GM18507 (cell line): ENCODE measurements at places on chromosomes 6 and 20.

GRCh38 chr6:57294862-57295445 lies 22.5 kb upstream of the PRIM2 start:
- no peak for DNase-seq

- DNase-seq, result no peak
Observed at GRCh38 chr6:81105998-81106397, 646.5 kb downstream of the TENT5A start.

DNA sequence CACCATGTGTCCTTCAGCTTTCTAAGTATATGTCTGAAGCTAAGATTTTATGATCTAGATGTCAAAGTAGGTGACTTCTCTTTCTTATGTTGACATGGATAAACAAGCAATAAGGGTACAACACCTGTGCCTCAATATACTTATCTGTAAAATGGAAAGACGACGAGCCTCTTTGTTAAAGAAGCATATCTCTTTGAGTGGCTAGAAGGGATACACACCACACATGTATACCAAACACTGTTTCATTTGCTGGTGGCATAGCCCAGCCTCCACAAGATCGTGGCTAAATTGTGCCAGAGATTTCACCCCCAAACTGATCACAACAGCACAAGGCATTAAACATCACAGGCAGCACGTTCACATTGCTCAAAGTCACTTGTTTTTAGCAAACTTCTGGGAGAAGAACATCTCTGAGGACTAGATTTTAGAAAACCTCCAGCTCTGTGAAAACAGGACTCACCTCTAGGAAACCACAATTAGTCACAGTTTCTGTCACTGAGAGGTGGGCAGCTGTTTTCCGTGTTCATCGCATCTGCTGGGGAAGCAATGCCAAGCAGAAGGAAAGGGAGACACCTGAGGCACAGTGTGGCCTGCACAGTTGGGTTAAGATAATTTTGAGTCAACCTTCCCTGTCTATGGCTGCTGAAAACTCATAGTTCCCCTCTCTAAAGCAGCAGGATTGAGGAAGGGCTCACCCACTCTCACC lies 263.0 kb upstream of the PLCB4 start:
- DNase-seq, result no peak

GRCh38 chr20:6616421-6616820 lies 151.1 kb upstream of the BMP2 start:
- no peak for DNase-seq

DNA sequence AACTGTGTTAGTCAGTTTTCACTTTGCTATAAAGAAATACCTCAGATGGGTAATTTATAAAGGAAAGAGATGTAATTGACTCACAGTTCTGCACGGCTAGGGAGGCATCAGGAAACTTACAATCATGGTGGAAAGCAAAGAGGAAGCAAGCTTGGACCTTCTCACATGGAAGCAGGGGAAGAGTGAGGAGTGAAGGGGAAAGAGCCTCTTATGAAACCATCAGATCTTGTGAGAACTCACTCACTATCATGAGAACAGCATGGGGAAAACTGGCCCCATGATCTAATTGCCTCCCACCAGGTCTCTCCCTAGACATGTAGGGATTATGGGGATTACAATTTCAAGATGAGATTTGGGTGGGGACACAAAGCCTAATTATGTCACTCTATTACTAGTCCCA lies 41.3 kb upstream of the PLAGL1 start:
- DNase-seq, result no peak

- DNase-seq, result no peak
Observed at GRCh38 chr20:11791835-11792567, 125.7 kb upstream of the BTBD3 start.

GRCh38 chr6:28082939-28083338 lies 2.6 kb downstream of the ZNF165 start:
- DNase-seq, result no peak

- no peak for DNase-seq
Observed at GRCh38 chr6:108363113-108363512, 68.3 kb downstream of the AFG1L start.

GRCh38 chr20:62019144-62019805 lies 46.4 kb downstream of the TAF4 start:
- DNase-seq, result no peak

DNA sequence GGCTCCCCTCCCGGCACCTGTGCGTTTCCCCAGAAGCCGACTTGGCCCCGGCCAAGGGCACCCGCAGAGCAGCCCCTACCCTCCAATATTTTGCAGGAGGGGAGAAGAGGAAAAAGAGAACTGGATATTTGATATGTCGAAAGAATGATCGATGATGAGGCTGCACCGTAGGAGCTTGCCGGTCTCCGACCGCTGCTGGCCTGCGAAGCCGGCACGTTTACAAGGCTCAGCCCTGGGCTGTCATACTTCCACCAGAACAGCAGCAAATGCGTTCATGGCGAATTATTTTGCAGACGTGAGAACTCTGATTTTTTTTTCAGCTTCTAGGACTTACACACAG lies 296.7 kb downstream of the TFAP2C start:
- DNase-seq, result no peak

DNA sequence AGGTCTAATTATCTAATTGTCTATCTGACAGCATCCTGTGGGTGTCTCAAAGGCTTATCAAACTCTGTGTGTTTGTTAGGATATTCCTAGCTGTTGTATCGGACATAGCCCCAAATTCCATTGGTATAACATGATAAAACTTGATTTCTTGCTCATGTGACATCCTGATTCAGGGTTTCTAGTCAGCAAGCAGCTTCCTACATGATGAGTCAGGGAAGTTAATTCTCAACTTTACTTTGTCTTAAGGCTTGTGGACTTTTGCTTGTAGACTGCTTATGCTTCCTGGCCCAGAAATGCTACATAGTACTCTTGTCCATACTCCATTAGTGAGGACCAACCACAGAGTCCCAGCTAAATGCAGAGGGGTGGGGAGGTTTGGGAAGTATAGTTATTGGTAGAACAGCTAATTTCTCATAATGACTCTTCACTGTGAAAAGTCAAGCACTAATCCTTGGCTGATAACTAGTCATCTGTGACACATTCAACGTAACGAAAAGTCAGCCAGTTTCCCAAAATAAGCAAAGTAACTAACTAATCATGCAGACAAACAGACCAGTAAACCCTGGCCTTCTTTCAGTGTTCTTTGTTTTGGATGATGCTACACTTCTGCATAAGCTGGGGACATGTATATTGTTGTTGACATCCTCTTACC lies 25.8 kb downstream of the NKAIN2 start:
- no peak for DNase-seq

DNA sequence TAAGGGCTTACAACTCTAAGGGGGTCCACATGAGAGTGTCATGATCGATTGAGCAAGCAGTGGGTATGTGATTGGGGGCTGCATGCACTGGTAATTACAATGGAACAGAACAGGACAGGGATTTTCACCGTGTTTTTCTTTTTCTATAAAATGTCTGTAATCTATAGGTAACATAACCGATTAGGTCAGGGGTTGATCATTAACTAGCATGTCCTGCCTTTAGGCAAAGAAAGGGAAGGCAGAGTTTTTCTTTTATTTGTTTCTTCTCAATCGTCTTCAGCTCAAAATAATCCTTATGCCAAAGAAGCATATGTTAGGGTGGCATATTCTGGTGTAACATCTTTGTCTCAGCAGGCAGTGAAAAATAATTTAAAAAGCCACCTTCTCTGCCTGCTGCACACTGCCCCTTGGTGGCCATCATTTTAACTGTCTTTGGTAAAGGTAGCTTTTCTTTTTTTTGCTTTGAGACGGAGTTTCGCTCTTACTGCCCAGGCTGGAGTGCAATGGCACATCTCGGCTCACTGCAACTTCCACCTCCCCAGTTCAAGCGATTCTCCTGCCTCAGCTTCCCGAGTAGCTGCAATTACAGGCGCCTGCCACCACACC lies 9.7 kb upstream of the CEP43 start:
- DNase-seq, result no peak

- no peak for DNase-seq
Observed at GRCh38 chr6:107941199-107941598, 16.8 kb downstream of the SEC63 start.

- no peak for DNase-seq
Observed at GRCh38 chr6:163701762-163702161, 287.2 kb downstream of the QKI start.

- DNase-seq, result no peak
Observed at GRCh38 chr6:22558288-22558882, 11.0 kb upstream of the HDGFL1 start.

- DNase-seq, result no peak
Observed at GRCh38 chr6:148396926-148397325, 54.3 kb downstream of the SASH1 start.

DNA sequence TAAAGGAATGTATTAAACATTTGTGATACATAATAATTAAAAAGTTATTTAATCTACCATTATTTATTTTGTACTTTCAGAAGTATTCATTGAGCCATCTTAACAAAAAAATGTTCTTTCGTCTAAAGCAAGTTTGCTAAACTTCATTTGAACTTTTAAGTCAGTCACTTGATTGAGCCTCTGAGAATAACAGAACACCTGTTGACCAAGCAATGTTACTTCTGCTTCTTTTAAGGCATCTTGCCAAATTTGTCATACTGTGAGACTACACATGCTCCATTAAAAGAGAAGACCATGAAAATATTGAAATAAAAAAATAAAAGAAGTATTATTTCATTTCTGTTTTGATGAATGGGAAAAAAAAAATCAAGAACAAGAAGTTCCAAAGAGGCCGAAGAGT lies 141.8 kb upstream of the BMP5 start:
- no peak for DNase-seq

DNA sequence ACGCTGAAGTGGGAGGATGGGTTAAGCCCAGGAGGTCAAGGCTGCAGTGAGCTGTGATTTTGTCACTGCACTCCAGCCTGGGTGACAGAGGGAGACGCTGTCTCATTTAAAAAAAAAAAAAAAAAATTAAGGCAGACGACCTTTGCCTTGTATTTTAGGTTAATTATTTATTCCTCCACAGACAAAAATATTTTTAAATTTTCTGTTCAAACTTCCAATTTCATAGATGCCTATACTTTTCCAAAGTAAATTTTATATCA lies 6.3 kb upstream of the SMIM28 start:
- no peak for DNase-seq

- DNase-seq, result no peak
Observed at GRCh38 chr20:56733967-56734366, 104.9 kb downstream of the TFAP2C start.

DNA sequence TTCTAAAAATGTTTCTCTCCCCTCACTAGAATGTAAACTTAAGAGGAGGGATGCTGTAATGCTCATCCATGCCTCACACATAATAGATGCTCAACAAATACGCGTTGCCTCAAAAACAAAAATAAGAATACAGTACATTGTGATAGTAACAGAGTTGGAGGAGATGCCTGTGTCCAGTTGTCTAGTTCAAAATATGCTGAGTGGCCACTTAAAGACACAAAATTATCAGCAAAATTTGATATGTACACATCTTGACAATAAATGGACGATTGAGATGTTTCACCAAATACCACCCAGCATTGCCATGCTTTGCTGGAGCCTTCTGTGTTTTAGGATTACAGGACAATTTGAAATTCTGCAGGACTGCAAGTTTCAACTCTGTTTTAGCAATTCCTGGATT lies 7.6 kb upstream of the EXOC2 start:
- no peak for DNase-seq
